Kidney (tissue), 22 donors: ENCODE measurements at places on chromosomes 12 and 14.

GRCh38 chr14:20327005-20327869 lies 5.8 kb downstream of the CCNB1IP1 start:
- DNase-seq: no peak

DNA sequence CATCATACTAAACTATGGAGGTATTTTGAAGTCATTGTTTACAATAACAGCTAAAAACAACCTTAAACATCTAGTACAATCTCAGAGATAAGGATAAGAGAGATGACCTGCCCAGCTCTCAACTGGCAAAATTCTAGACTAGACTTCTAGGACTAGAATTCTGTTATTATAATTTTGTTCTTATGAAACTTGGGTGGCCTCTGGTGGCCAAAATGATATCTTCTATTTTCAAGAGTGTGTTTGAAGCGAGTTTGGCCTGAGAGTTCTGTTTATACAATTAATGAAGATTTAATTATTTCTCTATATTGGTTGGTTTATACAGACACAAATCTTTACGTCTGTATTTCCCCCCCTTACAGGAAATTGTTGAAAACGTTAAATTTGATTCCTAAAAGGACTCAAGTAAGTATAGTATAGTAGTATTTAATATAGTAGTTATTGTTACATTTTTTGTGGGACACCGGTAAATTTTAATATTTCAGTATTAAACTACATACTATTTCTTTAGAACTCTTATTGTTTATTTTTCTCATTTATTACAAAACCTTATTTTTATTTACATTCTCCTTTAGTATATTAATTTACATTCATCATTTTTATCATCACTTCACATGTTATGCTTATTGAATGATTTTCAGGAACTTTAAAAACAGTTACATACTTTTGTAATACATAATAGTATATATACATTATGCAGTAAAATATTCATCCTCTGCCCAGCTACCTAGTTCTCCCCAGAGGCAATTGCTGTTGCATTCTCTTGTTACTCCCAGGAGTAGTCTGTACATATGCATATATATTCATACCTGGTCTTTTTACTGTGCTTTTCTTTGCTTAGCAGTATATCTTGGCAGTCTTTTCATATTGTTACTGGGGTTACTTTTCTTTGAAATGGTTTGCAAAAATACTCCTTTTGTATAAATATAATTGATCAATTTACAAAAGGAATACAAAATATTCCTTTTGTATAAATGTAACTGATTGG lies 6.6 kb downstream of the PPHLN1 start:
- DNase-seq: peak; percentile 73

DNA sequence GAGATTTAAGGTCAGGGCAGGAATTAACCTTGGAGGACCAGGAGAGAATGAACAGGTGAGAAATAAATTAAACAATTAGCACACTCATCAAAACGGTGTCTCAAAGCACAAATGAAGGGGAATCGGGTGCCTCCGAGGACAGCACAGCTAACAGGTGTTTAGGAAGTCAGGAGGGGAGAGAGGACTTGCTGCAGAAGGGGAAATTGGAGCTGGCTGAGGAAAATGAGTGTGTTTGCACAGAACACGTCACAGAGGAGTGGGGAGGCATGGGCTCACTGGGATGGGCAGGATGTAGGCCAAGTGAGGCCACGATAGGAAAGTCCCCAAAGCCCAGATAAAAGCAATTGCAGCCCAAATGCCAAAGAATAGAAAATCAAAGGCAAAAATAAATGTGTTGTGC lies 121.7 kb downstream of the ZNF664 start:
- no peak for DNase-seq

DNA sequence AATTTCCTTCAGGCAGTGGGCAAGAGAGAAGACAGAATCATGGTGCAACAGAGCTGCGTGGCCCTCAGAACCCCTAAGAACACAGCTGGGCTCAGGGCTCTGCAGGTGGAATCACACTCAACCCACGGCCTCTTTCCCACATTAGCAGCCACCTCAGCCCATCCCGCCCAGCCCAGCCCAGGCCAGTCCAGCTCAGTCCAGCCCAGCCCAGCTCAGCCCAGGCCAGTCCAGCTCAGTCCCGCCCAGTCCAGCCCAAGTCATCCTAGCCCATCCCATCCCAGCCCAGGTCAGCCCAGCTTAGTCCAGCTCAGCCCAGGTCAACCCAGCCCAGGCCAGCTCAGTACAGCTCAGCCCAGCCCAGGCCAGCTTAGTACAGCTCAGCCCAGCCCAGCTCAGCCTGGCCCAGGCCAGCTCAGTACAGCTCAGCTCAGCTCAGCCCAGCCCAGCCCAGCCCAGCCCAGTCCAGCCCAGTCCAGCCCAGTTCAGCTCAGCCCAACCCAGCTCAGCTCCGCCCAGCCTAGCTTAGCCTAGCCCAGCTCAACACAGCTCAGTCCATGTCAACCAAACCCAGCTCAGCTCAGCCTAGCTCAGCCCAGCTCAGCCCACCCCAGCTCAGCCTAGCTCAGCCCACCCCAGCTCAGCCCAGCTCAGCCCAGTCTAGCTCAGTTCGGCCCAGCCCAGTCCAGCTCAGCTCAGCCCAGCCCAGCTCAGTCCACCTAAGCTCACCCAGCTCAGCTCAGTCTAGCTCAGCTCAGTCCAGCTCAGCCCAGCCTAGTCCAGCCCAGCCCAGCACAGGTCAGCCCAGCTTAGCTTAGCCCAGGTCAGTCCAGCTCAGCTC lies 183.1 kb downstream of the TMEM121 start:
- DNase-seq: peak; percentile 74

GRCh38 chr14:91858536-91859275 lies 8.6 kb downstream of the TC2N start:
- no peak for DNase-seq
